ENCODE measurements at places on chromosomes 1 and 21.

DNA sequence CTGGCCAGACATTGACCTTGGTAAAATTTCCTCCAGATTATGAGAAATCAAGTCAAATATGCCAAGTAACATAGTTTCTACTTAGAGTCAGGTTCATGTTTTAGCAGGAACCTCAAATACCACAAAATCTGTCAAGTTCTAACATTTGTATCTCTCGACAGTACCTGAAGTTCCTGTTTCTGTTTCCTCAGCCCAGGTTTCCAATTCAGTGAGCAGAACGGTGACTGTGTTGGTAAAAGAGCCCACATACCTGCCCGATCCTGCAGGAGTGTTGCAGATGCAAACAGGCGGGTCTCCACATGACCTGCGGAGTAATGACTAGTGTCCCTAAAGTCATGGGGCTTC is 57.9 kb upstream of the LGALS8 start:
- no peak for DNase-seq

- no peak for DNase-seq
These were observed 40.2 kb downstream of the RASAL2 start for GRCh38 chr1:178134061-178134460.

DNA sequence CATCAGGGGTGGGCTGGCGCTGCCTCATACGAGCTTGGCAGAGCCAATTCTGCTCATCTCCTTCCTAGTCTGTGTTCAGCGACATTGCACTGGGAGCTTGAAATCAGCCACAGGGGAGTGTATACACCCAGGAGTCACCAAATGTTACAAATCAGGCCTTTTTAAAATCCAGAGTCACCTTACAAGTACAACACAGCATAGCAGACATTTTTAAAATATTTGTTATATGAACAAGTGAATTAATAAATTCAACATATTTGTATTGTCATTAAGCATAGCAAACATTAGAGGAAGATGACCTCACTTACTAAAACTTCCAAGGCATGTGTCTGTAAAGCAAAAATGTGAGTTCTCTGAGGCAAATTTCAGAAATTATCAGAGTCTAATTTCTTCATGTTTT is 210.0 kb downstream of the HLX start:
- no peak for DNase-seq

DNA sequence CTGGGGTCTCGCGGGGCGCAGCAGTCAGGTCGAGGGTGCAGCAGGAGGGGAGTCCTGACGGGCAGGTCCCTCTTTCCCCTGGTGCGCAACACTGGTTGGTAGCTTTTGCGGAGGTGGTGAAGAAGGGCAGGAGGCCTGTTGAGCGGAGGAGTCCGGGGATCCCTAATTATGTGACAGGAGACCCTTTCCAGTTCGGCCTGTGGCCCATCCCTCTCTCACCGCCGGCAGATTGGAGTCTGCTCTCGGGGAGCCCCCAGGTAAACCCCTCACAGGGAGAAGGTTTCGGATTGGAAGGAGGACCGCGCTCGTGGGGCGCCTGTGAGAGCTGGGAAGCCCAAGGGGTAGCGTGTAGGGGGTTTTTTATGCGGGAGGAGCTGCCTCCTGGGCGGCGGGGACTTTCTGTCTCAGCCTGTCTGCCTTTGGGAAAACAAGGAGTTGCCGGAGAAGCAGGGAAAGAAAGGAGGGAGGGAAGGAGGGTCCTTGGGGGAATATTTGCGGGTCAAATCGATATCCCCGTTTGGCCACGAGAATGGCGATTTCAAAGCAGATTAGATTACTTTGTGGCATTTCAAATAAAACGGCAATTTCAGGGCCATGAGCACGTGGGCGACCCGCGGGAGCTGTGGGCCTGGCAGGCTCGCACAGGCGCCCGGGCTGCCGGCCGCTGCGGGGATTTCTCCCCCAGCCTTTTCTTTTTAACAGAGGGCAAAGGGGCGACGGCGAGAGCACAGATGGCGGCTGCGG is 9.5 kb downstream of the SIM2 start:
- DNase-seq, result no peak

Measured in stimulated activated CD4-positive, alpha-beta T cell treated with anti-CD3 and anti-CD28 coated beads, Interleukin-1b, Interleukin-23, amount 100 ng/mL, for 1 hour (primary cell).